Smooth muscle cell of the pulmonary artery (primary cell): ENCODE measurements at places on chromosomes 2 and 18. TPM values are rescaled to one million over a fixed set of nuclear protein-coding genes. Genes with fewer than 3 reads are reported as not detected.

Gene POMC
- total RNA-seq: 1.2 and 2.0 TPM in 2 replicates

Gene ALPP
- not detected in 2 replicates for total RNA-seq

Gene FBLN7
- 7.5 and 17.7 TPM in 2 replicates for total RNA-seq

Gene BOLA3
- total RNA-seq: 14.7 and 18.1 TPM in 2 replicates

Gene RESP18
- not detected in 2 replicates for total RNA-seq

Gene CNGA3
- total RNA-seq: not detected in 2 replicates

Gene ANKRD30BL
- not detected in 2 replicates for total RNA-seq

Gene ACVR1C
- total RNA-seq: 0.63 and 1.2 TPM in 2 replicates

Gene OTOS
- not detected in 2 replicates for total RNA-seq

Gene LRP2
- not detected in 2 replicates for total RNA-seq

Gene ANKRD23
- 1.7 TPM in 2 replicates for total RNA-seq

Gene SRD5A2
- total RNA-seq: not detected in 2 replicates

Gene CCL20
- total RNA-seq: 0.13 TPM in 1 of 2 replicates, not detected in the other

Gene ANKAR
- 4.3 and 7.0 TPM in 2 replicates for total RNA-seq

Gene EFHD1
- total RNA-seq: 2.7 and 3.9 TPM in 2 replicates

Gene RNF181
- total RNA-seq: 123 and 125 TPM in 2 replicates

Gene GALR1
- total RNA-seq: not detected in 2 replicates

Gene MC5R
- total RNA-seq: not detected in 2 replicates

Gene GPR45
- not detected in 2 replicates for total RNA-seq

Gene SALL3
- total RNA-seq: 0.52 TPM in 1 of 2 replicates, not detected in the other

Gene SCN7A
- under 0.01 TPM in 1 of 2 replicates, not detected in the other for total RNA-seq
